ENCODE measurements at places on chromosomes 12 and 14. TPM values are rescaled to one million over a fixed set of nuclear protein-coding genes. Genes with fewer than 3 reads are reported as not detected.

- peak; percentile 26 for DNase-seq
Observed at GRCh38 chr12:60494244-60494643, 898.4 kb downstream of the SLC16A7 start.

DNA sequence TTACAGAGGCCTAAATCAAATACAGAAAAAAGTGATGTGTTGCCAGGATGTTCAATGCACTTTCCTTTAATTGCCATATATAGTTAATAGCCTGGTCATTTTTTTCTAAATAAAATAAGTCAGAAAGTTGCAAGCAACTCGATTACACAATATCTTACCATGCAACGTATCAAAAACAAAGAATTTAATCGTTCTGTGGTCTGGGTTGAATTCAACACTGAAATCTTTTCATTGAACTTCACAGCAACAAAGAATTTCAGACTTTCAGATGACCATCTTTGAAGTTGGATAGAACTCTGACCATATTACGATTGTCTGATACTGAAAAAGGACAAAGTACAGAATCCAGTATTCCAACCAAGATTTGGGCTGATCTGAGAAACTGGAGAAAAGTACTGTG is 231.9 kb downstream of the SLC25A21 start:
- DNase-seq, result peak; percentile 18

- peak; percentile 81 for DNase-seq
Observed at GRCh38 chr14:41604721-41605531, 1.8 kb upstream of the LRFN5 start.

- no peak for DNase-seq
Observed at GRCh38 chr12:96570579-96570978, 81.2 kb downstream of the CFAP54 start.

DNA sequence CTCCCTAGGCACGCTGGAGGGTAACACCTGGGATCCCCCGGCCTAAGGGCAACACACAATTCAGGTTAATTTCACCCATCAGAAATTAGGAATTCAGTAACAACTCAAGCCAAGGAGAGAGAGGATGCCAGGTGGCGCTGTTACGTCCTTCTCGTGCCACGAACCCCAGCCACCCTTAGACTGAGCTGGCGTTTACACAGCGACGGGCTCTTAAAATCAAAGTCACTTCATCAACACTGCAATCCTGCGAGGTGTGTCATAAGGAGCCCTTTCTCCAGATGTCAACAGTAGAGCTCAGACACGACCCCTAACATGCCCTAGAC is 110.6 kb upstream of the TMEM132D start:
- DNase-seq, result no peak

DNA sequence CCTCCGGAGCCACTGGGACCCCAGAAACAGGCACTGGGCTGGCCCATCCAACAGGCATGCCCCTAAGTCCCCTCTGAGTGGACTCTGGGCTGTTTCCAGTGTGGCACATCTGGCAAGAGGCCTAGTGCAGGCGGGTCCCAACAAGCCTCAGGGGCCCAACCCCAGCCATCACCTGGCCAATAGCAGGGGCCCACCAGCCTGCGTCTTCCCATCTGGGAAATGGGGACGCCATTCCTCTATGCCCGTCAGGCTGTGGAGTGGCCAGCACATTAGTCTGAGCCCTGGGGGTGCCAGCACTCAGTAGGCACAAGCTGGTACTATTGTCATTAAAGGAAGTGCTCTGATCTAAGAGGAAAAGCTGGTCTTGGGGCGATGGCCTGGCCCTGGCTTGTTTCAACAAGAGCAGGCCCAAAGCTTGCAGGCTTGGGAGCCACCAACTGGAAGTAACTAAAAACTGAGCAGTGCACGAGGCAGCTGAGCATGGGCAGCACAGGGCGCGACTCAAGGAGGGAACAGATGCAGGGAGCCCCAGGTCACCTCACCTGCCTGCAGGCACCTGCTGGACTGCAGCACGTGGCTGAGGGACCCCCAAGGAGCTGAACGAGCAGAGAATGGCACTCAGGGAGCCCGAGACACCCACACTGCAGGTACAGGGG is 8.4 kb downstream of the DEGS2 start:
- DNase-seq, result no peak

DNA sequence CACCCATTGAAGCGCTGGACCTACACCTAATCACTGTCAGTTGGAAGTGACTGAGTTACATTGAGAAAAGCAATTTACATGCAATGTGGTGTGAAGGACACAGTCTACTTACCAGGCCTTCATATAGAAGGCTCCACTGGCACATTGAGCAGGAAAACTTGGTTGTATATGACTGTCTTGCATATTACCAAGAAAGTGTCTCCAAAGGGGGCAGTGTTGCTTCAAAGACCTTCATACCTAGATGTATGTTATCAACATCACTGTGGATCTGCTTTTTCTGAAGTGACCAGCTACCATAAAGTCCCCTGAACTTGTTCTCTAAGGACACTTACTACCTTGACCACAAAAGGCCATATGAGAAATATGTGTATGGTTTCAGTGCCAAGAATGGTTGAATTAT is 64.1 kb downstream of the NELL2 start:
- no peak for DNase-seq

GRCh38 chr12:10590966-10591365 is 22.4 kb downstream of the MAGOHB start:
- no peak for DNase-seq

DNA sequence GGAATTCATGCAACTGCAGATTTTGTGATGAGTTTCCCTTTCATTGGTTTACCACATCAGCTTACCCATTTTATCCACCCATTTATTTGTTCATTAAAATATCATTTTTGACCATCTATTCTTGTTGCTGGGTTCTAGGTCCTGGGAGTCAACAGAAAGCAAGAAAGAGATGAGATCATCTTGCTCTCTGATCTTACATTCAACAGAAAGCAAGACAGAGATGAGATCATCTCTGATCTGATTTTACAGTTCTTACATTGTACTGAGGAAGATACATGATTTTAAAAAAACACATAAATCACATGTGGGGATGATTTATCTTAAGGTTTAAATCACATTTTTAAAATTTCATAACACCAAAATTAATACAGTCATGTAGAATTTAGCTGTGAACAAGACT is 2.3 kb downstream of the TAS2R46 start:
- no peak for DNase-seq

DNA sequence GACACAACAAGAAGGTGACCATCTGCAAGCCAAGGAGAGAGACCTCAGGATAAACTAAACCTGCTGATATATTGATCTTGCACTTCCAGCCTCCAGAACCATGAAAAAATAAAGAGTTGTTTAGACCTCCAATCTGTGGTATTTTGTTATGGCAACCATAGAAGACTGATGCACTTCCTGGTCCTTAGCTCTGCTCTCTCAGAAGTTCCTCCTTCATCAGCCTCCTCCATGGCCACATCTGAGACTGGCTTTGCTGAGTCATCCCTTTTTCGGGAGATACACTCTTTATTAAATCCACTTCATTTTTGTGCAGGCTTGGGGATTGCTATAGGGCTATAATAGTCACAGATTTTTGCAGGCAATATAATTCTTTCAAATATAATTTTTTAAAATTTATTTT is 89.6 kb upstream of the ATF7IP start:
- no peak for DNase-seq

GRCh38 chr14:53845813-53846693 is 110.6 kb downstream of the BMP4 start:
- DNase-seq, result no peak

DNA sequence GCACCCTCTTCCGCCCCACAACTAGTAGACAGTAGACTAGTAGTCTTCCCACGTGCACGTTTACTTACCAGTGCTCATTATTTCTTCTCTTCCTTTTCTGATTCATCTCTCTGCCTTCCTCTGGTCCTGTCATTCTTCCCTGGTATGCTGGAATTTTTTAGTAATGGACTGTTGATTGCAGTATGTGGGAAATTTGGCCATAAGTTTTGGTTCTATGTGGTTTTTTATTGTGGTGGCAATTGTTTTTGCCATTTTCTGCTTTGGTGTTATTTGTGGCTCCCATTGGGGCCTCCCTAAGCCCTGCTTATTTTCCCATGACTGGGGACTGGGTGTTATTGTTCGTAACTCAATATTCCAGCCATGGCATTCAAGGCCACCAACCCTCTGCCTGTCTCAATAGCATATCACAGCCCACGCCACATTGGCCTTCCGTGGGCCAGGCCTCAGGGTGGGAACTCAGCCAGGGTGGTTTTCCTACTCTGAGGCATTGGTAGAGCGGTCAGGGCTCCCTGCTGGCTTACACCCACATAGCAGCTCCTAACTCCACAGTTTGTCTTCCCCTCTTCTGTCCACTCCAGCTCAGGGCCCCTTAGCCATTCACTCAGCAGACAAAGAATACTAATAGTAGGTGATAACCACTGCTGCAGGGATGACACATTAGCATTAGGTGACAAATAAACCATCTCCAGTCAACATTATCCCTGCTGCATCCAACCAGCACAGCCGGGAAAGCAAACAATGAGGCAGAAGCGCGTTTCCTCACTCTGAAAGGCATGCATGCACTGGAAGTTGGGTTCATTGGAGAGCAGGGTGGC is 321.5 kb downstream of the CACNA1C start:
- DNase-seq, result peak; percentile 52

DNA sequence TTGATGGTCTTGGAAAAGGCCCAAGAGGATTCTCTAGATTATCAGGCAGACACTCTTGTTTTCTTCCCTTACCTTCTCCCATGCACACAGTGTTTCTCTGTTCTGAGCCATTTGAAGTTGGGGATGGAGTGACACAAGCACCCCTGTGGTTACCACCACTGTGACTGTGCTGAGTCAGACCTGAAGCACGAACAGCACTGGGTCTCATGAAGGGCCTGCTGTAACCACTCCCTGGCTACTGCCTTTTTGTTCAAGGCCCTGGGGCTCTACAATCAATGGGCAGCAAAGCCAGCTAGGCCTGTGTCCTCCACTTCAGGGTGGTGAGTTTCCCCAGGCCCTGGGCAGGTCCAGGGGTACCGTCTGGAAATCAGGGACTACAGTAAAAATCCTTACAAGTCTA is 65.5 kb downstream of the TSPAN8 start:
- DNase-seq, result peak; percentile 19

DNA sequence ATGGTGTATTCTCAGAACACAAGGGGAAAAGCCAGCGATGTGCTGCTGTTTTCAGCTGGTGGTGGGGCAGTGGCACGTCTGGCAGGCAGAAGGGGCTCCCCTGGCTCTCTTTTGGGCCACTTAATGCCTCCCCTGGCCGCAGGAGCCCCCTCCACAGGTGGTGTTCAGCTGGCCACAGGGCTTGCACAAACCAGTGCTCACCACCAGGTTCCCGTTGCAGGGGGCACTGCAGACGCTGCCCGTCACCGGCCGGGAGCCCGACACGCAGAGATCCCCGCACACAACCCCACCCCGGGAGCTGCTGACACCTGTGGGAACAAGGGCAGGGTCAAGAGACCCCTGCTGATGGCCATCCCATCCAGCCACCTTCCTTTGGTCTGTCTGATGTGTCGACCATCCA is 6.7 kb downstream of the KRT83 start:
- DNase-seq, result no peak

KCNMB4 gene
- total RNA-seq, result 8.3 TPM

CLEC4A gene
- total RNA-seq, result 0.32 TPM

SOX5 gene
- total RNA-seq, result 14.1 TPM

KIF26A gene
- total RNA-seq, result 1.4 TPM

RBP5 gene
- not detected for total RNA-seq
